ENCODE measurements at places on chromosomes 16 and 17.

DNA sequence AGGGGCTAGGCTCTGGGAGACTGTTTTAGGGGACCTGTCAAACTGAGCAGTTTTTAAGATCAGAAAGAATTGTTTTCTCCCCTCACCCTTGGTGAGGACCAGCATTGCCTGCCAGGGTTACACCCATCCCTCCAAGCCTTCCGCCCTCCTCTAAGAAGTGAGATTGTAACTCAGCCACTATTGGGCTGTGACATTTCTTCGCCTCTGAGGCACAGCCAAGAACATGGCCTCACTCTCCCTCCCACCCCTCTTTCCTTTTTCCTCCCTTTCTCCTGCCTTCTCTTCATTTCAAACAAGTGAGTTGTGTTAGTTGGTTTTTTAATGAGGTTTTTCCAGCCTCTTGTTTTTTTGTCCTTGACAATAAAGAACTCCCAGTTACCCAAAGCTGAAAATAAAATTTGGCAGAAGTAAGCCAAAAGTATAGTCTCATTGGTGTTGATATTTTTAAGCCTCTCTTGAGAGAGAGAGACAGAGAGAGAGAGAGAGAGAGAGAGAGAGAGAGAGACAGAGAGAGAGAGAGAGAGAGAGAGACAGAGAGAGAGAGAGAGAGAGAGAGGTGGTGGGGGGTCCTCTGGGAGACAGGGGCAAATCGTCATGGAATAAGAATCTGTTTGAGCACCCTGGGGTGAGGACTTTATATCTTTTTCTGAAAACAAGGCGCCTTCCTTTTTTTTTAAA lies 77.2 kb upstream of the TBX2 start:
- ATAC-seq: no peak

GRCh38 chr16:27754788-27755690 lies 205.1 kb downstream of the KATNIP start:
- no peak for ATAC-seq

- no peak for ATAC-seq
These were observed 7.0 kb downstream of the FBF1 start for GRCh38 chr17:75933808-75934207.

DNA sequence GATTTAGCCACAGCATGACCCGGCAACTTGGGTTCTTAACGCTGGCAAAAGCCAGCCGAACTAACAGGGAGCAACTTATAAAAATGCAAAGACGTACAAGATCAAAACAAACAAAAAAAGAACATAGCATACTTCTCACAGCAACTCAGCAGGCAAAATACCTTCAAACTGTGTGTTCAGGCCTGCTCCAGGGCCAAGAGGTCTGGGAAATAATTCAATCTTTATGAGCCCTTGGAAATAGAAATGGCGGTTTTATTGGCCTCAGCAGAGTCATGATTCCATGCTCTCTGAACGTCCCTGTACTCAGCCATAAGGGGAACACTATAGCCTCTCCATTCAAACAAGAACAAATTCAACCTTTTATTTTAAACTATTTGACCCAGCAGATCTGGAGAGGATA lies 101.3 kb upstream of the C17orf78 start:
- ATAC-seq: no peak

DNA sequence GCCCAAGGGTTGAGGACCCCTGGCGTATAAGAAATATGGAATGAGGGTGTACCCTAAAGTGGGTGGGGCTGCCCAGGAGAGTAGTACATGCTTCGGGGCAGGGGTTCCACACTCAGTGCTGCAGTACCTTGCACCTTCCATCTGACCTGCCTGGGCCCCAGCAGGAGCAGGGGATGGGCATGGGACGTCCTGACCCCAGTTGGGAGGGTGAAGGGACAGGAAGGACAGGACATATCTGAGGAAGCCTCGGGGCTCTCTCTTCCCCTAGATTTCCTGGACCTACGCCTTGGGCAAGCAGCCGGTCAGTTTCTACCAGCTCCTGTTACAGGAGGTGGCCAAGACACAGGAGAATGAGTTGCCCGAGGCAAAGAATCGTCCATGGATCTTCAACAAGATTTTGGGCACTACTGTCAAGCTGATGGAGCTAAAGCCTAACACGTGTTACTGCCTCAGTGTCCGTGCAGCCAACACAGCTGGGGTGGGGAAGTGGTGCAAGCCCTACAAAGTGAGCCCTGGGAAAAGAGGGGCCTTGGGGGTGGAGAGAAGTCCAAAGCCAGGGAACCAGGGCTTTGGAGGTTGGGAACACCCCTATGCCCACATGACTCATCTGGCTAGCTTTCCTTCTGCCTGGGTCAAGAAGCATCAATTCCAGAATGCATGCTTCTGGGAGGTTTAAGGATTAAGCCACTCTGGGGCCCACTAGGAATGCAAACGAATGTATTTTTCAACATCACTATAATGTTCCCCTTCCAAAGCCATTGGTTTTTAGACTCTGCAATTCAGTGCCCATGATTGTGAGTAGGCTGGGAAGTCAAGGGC lies 7.9 kb downstream of the FNDC8 start:
- no peak for ATAC-seq

DNA sequence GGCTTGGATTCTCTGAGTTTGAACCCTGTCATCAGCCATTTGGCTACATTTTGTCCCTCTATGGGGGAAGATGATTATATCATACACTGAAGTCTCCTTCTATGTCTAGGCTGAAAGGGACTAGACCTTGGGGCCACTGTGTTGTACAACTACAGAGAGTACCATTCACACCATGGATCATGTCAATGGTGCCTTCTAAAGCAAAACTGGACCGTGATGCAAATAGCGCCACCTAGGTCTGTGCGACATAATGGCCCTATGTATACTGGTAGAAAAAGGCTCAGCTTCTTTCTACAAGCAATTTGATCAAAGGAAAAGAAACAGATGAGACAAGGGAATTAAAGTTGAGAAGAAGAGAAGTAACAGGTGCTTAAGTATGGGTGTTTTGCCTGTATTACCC lies 100.7 kb downstream of the LYRM1 start:
- ATAC-seq: no peak

- no peak for ATAC-seq
These were observed 199.3 kb downstream of the CCDC182 start for GRCh38 chr17:57545731-57546342.

DNA sequence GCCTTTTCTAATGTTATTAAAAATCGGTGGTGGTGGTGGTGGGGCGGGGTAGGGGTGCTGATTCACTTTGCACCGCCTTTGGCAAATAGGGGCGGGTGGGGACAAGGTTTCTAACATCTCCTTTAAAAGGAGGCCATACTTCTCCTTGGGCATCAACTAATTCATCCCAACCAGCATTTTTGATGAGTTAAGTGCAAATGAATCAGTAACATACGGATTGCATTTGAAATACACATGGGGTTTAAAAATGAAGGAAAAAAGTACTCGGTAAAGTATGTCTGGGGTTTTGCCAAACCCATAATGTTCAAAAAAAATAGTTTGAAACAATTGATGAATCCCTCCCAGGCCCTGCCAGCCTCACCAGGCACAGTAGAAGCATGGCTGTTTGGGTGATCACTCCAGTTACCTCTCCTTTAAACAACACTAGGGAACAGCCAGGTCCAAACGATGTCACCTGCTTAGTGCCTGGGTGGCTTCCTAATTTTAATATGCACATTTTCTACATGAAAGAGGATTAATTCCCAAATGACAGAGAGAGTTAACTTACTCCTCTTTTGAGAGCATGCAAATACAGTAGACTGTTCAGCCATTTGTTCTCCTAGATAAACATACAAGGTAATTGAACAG lies 107.2 kb downstream of the ANKFN1 start:
- ATAC-seq: no peak

- no peak for ATAC-seq
These were observed 142.2 kb downstream of the ABCA8 start for GRCh38 chr17:68812876-68813584.

- no peak for ATAC-seq
These were observed 389.9 kb downstream of the MAF start for GRCh38 chr16:79210607-79211006.

Measured in gastroesophageal sphincter (tissue), 4 donors.